ENCODE measurements at places on chromosomes 11 and 22. TPM values are rescaled to one million over a fixed set of nuclear protein-coding genes. Genes with fewer than 3 reads are reported as not detected.

DNA sequence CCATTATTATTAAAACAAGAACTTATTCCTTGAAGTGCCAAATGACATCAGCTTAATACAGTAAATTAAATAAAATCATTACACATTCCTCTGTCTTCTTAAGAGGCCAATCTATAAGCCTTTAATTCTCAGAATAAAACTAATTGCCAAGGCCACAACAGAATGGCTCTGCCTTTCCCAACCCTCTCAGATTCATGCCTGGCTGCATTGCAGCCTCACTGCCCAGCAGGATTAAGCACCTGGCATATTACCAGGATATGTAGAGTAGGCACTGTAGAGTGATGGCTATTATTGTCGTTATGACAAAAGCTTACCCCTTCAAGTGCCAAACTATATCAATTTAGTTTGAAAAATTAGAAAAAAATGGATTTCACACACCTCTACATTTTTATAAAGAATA is 9.4 kb upstream of the CALCA start:
- ATAC-seq: no peak

GRCh38 chr11:109034339-109034696 is 369.4 kb downstream of the DDX10 start:
- ATAC-seq: no peak

- ATAC-seq: no peak
Measured at GRCh38 chr22:49853981-49854831, 562 bp downstream of the ZBED4 start.

DNA sequence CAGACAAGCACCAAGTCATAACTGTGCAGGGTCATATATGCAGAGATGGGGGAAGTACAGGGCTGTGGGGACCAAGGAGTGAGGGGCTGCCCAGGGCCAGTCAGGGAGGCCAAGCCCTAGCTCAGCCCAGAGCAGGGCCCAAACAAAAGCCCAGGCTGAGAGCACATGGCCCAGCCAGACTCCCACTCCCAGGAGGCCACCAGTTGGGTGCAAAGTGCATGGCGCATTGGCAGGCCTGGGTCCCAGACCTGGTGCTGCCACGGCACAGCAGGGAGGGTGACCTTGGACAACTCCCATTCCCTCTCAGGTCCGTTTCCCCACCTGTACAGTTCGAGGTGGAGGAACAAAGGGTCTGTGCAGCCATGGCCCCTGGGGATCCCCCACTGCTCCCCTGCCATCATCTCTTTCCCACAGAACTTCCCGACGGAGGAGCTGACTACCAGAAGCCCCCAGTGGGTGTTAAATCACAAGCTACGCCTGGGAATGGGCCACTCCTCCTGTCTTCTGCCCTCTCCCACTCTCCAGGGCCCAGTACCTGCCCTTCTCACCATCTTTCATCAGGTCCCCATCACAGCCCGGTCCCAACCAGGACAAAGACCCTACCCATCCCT is 608 bp downstream of the NIPSNAP1 start:
- no peak for ATAC-seq

DNA sequence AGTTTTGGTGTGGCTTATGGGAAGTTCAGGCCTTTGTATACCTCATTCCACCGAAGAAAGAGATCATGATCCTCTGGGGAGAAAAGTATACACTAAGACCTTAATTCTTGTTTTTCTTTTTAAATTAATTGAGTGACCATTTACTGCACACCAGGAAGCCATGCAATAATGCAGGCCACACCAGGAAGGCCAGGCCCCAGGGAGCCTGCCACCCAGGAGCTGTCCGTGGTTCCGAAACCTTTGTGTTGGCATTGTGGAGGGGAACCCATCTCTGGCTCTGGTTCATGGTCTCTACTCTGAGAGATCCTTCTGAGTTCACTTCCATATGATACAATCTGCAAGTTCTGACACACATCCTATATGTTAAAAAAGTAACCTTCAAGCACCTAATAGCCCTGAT is 291.8 kb downstream of the MIAT start:
- no peak for ATAC-seq

DNA sequence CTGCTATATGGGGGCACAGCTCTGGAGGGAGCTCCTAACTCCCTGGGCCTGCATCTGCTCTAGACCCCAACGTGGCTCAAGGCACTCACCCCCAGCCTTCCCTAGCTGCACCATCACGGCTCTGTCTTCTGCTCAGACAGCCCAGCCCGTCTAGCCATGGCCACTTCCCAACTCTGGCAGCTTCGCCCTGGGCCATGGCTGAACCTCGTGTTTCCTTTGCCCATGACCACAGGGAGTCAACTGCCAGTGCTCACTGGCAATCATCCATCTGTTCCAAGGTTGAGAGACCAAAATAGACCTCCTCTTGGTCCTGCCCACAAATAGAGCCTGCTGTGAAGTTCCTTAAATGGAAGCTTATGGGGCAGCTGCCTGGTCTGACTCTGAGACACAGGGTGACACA is 5.4 kb downstream of the LMO1 start:
- no peak for ATAC-seq

- no peak for ATAC-seq
Measured at GRCh38 chr11:69770540-69770939, 4.6 kb downstream of the FGF4 start.

Gene SLC22A6
- not detected for total RNA-seq

Gene ST14
- total RNA-seq: 2.0 TPM

Gene NCR3LG1
- total RNA-seq: 4.5 TPM
